ENCODE measurements at places on chromosomes 4 and X. TPM values are rescaled to one million over a fixed set of nuclear protein-coding genes. Genes with fewer than 3 reads are reported as not detected.

DNA sequence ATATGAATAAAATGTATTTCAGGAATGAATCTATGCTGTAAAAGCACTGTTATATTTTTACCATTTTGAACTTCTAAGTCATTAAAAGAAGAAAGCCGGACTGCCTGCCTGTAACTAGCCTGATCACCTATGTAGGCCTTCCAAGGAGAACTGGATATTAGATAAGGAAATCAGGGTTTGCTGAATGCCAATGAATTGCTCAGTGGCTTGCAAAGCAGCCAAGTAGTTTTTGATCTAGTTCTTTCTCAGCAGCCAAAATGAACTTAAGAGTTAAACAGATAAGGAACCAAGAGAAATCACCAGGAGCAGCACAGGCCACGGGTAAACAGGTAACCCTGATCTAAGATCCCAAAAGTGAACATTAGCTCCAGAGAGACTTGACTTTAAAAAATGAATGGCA lies 3.3 kb downstream of the ANXA5 start:
- no peak for DNase-seq

- no peak for DNase-seq
These were observed 35.3 kb upstream of the DCX start for GRCh38 chrX:111447298-111447697.

DNA sequence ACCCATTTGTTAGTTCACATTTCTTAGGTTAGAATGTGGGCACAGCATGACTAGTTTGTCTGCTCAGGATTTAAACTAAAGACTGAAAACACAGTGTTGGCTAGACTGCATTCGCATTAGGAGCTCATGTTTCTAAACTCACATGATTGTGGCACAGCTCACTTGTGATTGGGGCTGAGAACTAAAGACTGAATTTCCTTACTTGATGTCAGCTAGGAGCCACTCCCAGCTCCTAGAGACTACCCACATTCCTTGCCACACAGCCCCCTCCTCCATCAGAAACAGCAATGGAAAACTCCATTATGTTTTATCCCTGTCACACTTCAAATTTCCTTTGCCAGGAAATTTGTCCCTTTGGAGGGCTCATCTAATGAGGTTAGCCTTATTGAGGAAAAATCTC lies 170.2 kb upstream of the NUDT6 start:
- DNase-seq, result no peak

DNA sequence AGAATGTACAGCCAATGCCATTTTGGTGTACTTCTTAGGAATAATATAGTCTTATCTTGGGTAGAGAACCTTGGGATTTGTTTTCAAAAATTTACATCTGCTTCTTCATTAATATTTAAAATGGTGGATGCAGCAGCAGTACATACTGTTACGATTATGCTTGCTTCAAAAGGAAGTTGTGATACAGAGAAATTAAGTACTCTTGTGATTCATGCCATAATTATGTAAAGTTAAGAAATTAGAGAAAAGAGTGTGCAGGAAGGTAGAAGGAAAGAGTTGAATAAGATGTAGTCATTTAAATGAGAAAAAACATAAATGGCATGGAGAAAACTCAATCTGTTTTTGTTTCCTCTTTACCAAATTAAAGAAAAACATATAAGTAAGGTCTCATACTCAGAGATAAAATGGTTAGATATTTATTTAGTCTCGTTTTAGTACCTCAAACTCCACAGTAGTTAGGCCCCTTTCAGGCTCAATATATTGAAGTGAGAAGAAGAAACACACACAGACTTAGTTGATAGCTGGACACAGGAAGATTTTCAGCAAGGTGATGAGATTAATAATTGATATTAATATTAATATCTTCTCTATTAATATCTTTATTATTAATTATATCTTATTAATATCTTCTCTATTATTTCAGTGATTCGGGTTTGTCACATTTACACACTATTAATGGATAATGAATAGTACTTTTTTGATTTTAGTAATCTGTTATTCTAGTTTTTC lies 70.1 kb upstream of the HPGD start:
- no peak for DNase-seq

DNA sequence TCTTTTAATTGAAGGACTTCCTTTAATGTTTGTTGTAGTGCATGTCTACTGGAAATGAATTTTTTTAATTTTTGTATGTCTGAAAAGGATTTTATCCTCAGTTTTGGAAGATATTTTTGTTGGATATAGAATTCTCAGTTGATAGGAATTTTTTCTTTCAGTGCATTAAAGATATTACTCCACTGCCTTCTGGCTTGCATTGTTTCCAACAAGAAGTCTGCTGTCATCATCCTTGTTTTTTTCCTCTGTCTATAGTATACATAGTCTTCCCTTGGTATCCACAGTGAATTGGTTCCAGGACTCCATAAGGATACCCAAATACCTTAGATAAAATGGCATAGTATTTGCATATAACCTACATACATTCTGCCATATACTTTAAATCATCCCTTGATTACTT lies 33.5 kb downstream of the SCD5 start:
- DNase-seq, result no peak

HPGD gene
- 126 TPM for polyA plus RNA-seq

MAGEB2 gene
- polyA plus RNA-seq, result not detected

H2BW1 gene
- not detected for polyA plus RNA-seq
